Type B pancreatic cell (in vitro differentiated cells): ENCODE measurements at places on chromosomes 13 and 19.

DNA sequence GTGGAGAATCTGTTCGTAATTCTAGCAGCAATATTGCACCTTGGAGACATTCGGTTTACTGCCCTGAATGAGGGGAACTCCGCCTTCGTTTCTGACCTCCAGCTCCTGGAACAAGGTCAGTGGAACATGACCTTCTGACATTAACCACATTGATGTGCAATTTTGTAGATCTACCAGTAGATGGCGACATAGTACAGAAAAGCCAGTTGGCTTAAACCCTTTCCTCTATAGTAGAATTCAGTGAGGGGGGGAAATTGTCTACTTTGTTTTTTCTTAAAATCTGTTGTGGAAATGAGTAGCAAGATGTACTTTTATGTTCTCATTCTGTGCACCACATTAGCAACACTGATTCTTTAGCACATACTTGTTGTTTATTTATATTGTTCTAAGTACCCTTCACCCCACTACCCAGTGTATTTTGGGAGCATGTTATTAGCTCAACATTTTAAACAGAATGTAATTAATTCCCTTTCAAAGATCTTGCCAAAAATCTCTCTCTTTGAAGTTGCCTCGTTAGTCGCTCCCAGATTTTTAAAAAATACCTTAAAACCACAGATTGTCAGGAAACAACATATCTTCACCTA, 332.2 kb downstream of the MYO16 start:
- H3K27me3 ChIP-seq, result no peaks in the 10 kb centered on the region
- peaks cover 19% of the 10 kb centered on the region for H3K4me1 ChIP-seq
- no peaks in the 10 kb centered on the region for H3K36me3 ChIP-seq
- peak overlapping the region; percentile 53 for H3K4me3 ChIP-seq
- DNase-seq, result no peak

GRCh38 chr13:33235564-33235963, 50.0 kb downstream of the STARD13 start:
- H3K27ac ChIP-seq, result no peak overlapping the region
- DNase-seq, result no peak
- H3K4me1 ChIP-seq, result peaks cover 2% of the 10 kb centered on the region
- H3K27me3 ChIP-seq, result no peaks in the 10 kb centered on the region

GRCh38 chr19:12706332-12706718, 9.9 kb upstream of the FBXW9 start:
- no peak overlapping the region for H3K27ac ChIP-seq
- no peaks in the 10 kb centered on the region for H3K27me3 ChIP-seq
- H3K4me1 ChIP-seq, result peaks cover 5% of the 10 kb centered on the region

DNA sequence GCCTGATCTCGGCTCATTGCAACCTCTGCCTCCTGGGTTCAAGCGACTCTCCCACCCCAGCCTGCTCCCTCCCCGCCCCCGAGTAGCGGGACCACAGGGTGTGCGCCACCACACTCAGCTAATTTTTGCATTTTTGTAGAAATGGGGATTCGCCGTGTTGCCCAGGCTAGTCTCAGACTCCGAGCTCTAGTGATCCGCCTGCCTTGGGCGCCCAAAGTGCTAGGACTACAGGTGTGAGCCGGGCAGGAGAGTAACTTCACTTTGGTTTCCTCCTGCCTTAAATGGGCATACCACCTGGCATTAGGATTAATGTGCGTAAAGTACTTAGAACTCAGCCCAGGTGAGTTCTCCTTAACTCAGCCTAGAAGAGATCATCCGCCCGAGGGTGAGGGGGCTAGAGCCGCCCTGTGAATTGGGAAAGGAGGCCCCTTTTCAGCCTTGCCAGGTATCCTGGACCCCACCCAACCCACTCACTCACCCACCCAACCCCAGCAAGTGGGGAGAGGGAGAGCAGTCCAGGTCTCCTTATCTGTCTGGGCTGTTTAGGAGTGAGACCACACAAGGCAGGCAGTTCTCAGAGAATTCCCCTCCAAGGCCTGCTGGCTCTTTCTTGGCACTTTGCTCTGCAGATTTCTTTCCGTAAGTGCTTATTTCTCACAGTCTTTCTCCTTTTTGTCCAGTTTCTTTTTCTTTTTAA, 1.2 kb upstream of the ZFP36 start:
- peak overlapping the region; percentile 99 for H3K27ac ChIP-seq
- H3K36me3 ChIP-seq, result peaks cover 6% of the 10 kb centered on the region
- no peaks in the 10 kb centered on the region for H3K27me3 ChIP-seq
- DNase-seq, result no peak
- H3K4me3 ChIP-seq, result peak overlapping the region; percentile 96
- peaks cover 30% of the 10 kb centered on the region for H3K4me1 ChIP-seq

DNA sequence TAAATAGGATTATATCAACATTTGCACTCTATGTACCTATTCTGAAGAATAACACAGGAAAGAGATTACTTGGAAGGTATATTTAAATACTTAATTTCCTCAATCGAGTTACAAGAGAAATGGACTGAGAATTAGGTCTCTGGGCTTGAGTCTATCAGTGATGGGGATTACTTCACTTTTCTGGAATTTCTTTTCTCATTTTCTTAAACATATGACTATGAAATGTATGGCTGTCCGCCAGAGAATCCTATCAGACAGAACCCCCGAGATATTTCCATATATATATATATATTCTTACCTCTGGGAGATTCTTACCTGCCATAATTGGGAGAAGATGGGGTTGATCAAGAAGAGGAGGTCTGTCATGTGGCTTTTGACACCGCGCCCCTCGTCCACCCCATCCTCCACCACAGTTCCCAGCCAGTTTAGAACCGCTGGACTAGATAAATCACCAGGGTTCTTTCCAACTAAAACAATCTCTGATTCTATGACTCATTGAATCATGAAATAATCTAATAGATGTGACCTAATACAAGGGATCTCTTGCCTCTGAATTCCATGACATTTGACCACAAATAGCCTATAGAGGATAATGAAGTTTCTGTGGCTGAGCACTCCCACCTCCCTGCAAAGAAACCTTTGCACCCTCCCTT, 231.3 kb downstream of the TBC1D4 start:
- no peak overlapping the region for H3K27ac ChIP-seq
- DNase-seq, result no peak
- H3K4me1 ChIP-seq, result no peaks in the 10 kb centered on the region
- peaks cover 2% of the 10 kb centered on the region for H3K36me3 ChIP-seq
